ENCODE measurements at places on chromosomes 5 and 9.

DNA sequence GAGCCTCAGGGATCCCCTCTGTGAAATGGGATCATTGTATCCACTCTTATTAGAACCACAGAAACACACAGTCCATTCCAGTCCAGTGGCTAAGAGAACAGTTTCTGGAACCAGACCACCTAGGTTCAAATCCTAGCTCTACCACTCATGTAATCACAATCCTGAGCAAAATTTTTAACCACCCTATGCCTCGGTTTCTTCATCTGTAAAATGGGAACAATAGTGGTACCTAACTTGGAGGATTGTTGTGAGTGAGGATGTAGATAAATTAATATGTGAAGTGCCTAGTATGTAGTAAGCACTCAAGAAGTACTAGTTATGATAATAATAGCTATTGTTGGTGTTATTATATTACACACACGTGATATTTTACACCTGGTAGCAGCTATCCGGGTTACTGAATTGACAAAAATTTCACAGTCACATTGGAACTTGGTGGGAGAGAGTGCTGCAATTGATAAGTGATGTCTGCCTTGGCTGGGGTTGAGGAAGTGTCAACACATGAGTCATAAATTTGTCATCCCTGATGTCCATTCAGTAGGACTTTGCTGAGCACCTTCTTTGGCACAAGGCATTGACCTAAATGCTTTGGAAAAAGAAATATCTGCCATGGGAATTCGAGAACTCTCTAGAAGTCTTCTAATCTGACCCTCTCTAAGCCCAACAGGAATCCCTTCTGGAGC, 68.4 kb downstream of the COL27A1 start:
- no peak for DNase-seq

GRCh38 chr9:16671591-16672137, 198.8 kb downstream of the BNC2 start:
- DNase-seq: no peak

GRCh38 chr5:19001539-19001938, 986.5 kb downstream of the CDH18 start:
- no peak for DNase-seq

DNA sequence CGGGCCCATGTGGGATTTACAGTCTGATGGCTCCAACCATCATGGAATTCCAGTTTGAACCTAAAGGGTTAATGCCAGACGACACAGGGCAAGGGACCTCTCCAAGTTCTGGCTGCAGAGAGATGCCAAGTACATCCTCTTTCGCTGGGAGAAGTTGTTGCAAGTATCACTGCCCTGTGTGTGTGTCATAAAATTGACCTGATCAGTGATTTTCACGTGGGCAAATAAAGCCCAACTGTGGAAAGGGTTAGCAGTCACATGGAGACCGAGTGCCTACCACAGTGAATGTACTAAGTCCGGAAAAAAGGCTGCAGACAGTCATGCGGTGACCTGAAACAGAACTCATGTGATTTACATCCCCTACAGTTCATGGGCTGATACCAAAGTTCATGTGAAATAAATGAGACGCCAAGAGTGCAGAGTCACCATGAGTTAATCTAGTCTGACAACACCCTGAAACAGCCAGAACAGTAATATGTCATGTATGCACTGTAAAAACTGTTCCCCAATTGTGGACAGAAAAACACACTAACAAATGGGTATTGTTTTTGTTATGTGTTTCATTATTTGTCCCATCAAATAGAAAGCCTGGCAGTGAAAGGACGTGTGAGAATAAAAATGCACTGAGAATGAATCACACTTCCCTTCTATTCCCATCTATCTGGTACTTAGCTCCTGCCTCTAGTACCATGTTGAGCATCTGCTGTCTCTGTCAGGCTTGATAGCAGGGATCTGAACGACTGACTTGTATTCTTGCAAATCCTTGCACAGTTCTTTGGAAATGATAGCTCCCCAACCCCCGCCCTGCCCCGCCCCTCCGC, 115.7 kb downstream of the SUSD1 start:
- no peak for DNase-seq

GRCh38 chr5:57171816-57172465, 1.9 kb upstream of the GPBP1 start:
- DNase-seq: peak; percentile 53

DNA sequence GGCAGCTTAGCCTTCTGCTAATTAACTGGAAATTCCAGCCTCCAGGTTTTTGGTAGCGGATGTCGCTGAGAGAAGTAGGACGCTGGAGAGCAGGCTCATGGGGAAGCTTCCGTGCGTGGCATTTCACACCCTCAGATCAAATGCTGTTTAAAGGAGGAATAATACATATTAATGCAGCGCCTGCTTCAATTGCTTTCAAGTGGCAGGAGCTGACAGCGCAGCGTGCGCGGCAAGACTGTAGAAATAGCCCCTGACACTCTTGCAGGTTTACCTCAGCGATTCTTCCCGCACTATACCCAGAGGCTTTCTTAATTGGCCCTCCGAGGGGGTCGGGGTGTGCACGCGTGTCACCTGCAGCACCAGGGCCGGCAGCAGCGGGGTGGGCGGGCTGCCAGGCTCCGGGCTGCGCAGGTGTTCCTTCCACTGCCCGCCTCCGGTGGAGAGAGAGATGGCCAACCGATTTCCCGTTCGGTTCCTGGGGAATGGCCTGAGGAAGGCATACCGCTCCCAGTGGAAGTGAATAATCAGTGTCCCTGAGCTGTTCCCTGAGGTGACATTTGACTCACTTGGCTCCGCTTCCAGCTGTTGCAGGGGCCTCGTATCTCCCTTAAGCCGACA, 427.9 kb downstream of the KCTD16 start:
- no peak for DNase-seq

GRCh38 chr5:2732004-2732403, 19.5 kb downstream of the IRX2 start:
- DNase-seq: no peak

- DNase-seq: peak; percentile 26
These were observed 40.0 kb downstream of the PIK3R1 start for GRCh38 chr5:68255305-68256120.

DNA sequence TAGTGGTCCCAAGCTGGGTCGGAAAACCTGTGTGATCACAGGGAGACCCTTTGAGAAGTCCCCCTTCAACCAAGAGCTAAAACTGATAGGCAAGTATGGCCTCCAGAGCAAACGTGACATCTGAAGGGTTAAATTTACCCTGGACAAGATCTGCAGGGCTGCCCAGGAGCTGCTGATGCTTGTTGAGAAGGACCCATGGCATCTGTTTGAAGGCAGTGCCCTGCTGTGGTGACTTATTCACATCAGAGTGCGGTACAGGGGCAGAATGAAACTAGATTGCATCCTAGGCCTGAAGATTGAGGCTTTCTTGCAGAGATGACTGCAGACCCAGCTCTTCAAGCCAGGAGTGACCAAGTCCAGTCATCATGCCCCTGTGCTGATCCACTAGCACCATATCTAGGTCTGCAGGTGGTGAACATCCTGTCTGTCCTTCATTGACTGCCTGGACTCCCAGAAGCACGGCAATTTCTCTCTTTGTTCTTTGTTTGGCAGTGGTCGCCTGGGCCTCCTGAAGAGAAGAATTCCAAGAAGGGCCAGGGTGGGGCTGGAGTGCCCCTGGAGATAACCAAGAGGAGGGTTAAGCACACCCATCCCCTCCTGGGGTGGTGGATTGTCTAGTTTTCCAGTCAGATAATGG, 25.7 kb upstream of the CHD1 start:
- DNase-seq: no peak

DNA sequence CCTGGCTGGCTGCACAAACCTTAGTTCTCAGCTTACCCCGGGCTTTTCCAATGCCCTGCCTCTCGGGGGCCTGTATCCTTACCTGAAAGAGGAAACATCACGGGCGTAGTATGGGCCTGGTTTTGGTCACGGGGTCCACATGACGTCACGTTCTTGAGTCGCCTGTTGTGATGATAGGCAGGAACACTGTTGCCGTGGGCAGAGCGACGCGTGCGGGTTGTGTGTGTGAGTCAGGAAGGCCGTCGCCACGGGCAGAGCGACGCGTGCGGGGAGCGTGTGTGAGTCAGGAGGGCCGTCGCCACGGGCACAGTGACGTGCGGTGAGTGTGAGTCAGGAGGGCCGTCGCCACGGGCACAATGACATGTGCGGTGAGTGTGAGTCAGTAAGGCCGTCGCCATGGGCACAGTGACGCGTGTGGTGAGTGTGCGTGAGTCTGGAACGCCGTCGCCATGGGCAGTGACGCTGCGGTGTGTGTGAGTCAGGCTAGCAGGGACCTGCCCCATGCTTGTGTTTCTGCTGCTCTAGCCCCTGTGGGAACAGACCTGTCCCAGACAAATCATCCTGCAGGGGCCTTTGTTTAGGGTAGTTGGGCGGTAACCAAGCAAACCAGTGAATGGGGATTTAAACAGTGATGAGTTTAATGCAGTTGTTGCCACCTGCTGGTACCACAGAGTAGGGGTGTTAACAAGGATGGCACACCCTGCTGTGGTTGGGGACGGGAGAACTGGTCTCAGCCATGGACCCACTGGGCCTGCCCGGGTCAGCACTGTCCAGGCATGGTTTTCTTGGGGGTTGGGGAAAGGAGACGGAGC, 19.8 kb downstream of the TRIP13 start:
- DNase-seq: peak; percentile 88

DNA sequence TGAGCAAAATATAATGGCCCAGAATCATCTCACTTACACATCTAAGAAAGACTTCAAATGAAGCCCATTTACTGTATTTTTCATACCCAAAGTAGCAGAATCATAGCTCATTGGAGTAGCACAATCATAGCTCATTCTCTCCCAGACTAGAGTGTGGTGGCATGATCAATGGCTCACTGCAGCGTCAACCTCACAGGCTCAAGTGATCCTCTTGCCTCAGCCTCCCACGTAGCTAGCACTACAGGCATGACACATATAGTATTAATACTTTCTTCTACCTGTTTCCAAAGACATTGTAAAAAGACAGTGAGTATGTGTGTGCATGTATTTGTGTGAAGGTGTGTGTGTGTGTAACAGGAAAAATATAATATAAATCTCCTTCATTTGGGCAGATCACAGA, 1247.9 kb upstream of the ACO1 start:
- no peak for DNase-seq

DNA sequence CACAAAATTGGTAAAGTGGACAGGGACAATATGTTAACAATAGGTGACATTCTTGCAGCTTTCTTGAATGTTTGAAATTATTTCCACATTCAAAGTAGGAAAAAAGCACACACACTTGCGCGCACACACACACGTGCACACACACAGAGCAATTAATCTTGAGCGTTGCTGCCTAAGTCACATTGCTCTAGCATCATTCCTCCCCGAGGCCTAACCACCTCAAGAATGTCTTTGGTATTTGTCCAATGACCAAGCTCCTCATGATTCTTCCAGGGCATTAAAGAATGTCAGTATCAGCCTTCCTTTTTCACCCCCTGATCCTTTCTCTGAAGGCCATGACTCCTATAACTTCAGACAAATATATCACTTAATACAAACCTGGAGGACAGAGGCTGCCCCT, 198.1 kb downstream of the NPR3 start:
- no peak for DNase-seq

GRCh38 chr5:14039576-14039975, 95.1 kb upstream of the DNAH5 start:
- DNase-seq: no peak

GRCh38 chr5:170059221-170059620, 46.5 kb upstream of the FOXI1 start:
- no peak for DNase-seq

GRCh38 chr9:26346942-26347477, 545.6 kb downstream of the CAAP1 start:
- no peak for DNase-seq

GRCh38 chr9:116264361-116264760, 110.8 kb downstream of the PAPPA start:
- DNase-seq: no peak

DNA sequence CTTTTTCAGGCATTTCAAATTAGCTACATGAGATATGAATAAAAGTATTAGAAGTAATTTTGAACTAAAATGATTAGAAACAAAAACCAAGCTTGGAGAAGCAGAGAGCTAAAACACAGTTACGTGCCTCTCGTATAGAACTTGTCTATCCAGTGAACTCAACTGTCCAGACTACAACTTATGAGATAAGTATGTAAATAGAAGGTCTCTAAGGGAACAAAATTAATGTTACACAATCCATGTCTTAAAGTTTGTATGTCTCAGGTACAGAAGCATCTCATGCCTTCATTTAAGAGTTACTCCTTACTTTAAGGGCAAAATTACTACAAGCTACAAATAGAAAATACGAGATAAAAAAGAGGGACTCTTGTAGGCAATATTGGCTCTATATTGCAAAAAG, 316.8 kb downstream of the CETN3 start:
- DNase-seq: no peak

- DNase-seq: no peak
These were observed 141.5 kb downstream of the ADAMTS19 start for GRCh38 chr5:129601576-129601975.

DNA sequence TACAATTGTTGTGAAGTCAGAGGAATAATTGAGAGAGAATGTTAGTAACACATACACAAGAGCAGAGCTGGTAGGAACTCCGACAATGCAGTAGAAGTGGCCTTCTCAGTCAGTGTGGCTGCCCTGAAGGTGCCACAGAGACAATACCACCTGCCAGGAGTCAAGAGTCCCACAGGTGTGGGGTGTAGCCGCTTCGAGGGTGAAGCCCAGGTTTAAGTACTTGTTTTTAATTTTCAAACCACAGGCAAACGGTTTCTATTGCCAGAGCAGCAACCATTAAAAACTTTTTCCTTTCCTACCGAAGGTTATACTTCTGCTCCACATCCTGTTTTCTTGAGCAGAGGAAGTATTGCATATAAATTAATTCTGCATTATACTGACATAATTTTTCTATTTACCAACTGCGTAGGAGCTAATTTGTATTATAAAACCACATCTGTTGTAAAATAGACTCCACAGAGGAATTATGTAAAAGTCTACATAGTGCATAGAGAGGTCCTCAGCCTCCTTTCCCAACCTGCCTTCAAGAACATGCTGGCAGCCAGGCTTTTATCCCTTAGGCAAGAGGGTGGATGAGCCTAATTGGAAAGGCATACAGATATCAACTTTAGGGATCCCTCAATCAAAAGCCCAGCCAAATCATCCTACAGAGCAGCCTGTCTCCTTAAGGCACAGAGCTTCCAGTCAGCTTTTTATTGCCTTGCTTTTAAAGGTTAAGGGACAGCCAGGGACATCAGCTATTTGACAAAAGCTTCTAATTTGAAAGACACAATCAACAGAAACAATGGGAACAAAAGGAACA, 12.9 kb upstream of the ACTBL2 start:
- no peak for DNase-seq

GRCh38 chr5:152883066-152883775, 478.1 kb upstream of the NMUR2 start:
- no peak for DNase-seq

- DNase-seq: no peak
These were observed 1285.8 kb upstream of the CDH9 start for GRCh38 chr5:28324174-28324573.

DNA sequence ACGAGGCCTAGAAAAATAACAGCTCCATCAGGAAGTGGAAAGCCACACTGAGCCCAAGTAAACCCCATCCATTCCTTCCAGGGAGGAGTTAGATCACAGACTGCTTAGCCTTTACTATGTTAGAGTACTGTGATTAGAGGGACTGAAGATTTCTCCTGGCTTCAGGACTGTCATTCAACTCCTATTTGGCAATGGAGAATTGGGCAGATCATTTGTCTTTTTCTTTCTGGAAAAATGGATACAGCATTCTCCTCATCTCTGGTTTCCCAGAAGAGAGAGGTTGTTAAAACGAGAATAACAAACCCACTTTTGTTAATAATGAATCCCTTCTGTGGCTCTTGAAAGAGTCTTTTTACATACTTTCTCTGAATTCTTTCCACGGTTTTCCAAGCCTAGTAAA, 150.4 kb downstream of the GABRB2 start:
- DNase-seq: no peak
